Panc1 (cell line): ENCODE measurements at places on chromosomes 1 and 21. TPM values are rescaled to one million over a fixed set of nuclear protein-coding genes. Genes with fewer than 3 reads are reported as not detected.

DNA sequence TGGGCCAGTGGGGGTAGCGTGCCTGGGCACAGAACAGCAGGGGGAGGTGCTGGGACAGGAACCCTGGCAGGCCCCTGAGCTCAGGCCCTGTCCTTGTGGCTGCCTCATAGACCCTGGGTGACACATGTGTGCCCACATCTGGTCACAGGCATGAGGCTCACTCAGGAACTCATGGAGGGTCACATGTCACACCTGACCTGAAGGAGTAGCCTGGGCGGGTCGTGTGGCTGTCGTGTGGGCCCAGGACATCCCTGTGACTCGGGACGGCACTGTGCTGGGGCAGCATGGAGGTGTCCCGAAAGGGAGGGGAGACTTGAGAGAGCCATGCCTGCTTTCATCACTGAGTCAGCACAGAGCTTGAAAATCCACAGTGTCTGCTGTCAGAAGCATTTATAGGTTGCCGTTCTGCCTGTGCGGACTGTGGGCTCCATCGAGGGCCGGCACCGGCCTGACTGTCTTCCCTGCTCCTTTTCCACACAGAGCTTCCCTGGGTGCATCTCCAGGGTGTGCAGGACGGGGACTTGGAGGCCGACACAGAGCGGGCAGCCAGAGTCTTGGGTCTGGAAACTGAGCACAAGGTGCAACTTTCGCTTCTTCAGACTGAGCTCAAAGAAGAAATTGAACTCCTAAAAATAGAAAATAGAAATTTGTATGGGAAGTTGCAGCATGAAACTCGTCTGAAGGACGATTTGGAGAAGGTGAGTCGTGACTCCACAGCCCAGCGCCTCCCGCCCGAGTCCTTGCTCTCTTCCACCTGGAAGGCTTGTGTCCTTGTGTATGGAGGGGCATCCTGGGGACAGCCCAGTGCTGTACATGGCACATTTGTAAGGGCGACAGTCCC, 32.8 kb downstream of the PCNT start:
- no peaks in the 10 kb centered on the region for H3K27me3 ChIP-seq
- H3K27ac ChIP-seq: no peak overlapping the region
- DNase-seq: no peak
- no peaks in the 10 kb centered on the region for H3K4me1 ChIP-seq

DNA sequence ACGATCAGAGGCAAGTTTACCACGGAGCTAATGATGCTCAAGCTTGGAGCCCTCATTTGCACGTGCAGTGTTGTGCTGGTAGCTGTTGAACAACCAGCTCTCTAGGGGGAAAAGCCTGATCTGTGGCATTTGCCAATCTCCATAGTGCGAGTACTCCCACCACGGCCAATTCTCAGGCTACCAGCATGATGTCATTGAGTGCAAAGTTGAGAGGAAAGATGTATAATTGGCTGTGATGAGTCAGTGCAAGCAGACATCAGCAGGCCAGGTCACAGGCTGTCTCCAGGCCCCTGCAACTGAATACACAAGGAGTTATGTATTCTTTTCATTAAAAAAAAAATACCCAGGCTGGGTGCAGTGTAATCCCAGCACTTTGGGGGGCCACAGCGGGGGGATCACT, 233.1 kb upstream of the VAMP3 start:
- no peaks in the 10 kb centered on the region for H3K27me3 ChIP-seq
- H3K4me3 ChIP-seq: no peak overlapping the region
- no peak for DNase-seq
- H3K36me3 ChIP-seq: no peaks in the 10 kb centered on the region
- peaks cover 3% of the 10 kb centered on the region; the same call in 1 of the 2 replicates for H3K4me1 ChIP-seq

The DEPDC1 gene
- total RNA-seq: 43.0 TPM

DNA sequence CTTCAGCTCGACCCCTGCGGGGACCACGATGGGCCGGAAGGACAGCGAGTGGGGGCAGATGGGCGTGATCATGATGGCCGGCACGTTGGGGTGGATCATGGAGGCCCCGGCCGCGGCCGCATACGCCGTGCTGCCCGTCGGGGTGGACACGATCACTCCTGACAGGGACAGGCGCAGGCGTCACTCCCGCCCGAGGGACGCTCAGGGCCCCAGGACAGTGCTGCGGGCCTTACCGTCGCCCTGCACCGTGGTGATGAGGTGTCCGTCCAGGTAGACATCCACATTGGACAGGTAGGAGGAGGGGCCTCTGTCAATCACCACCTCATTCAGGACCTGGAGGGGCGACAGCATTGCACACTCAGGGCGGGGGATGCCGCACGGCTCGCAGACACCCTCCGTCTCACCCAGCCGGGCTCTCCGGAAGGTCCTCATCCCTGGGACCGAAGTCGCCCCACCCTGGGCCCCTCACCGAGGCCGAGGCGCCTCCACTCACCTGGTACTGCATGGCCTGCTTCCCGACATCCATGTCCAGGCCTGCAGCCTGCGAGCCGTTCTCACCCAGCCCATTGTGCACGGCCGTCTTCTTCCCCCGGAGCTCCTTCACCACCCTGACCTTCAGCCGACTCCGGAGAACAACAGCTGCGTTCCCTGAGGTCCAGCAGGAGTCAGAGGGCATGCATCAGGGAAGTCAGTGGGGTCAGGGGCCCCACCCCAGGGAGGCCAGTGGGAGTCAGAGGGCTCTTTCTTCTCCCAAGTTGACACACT, 24.0 kb downstream of the NADK start:
- DNase-seq: no peak
- no peak overlapping the region for H3K27ac ChIP-seq
- H3K36me3 ChIP-seq: no peaks in the 10 kb centered on the region
- no peak overlapping the region for H3K4me3 ChIP-seq

GRCh38 chr1:154384650-154385489, 20.3 kb upstream of the IL6R start:
- H3K36me3 ChIP-seq: no peaks in the 10 kb centered on the region
- H3K4me3 ChIP-seq: no peak overlapping the region
- no peak for DNase-seq
- no peaks in the 10 kb centered on the region for H3K27me3 ChIP-seq

- no peaks in the 10 kb centered on the region for H3K36me3 ChIP-seq
These were observed 9.4 kb upstream of the S100A8 start for GRCh38 chr1:153400244-153400643.

The KRTAP11-1 gene
- not detected for total RNA-seq

The PTPN7 gene
- total RNA-seq: 0.33 TPM

DNA sequence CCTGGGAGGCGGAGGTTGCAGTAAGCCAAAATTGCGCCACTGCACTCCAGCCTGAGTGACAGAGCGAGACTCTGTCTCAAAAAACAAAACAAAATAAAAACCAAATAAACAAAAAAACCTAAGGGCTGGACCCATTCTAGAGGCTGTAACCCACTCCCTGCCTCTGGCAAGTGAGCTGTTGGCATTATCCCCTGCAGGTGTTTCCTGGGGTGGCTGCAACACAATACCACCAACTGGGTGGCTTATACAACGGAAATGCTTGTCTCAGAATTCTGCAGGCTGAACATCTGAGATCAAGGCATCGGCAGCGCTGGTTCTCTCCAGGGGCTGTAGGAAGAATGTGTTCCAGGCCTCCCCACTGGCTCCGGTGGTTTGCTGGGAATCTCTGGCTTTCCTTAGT, 15.2 kb downstream of the LRRC38 start:
- H3K4me1 ChIP-seq: no peaks in the 10 kb centered on the region
- no peak overlapping the region for H3K27ac ChIP-seq
- 0 out of 2 replicates have a peak, but pooled peaks cover 6% of the 10 kb centered on the region for H3K27me3 ChIP-seq
- DNase-seq: no peak
- no peak overlapping the region for H3K4me3 ChIP-seq
- no peaks in the 10 kb centered on the region for H3K36me3 ChIP-seq

DNA sequence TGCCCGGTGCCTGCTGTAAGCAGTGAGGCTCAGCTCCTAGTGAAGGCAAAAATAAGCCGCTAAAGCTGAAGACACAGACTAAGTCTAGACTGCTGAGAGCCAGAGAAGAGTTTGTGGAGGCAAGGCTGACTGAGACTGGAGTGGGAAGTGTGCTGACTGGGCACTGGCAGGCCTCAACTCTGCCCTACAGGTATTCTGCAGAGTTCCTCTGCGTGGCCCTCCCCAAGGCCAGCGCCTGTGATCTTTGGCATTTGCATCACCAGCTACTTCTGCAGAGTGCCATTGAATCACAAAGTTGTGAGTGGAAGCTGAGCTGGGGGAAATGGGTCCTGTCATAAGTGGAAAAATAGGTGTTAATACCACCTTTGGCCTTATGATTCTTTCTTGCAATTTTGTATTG, 905.7 kb downstream of the PLA2G4A start:
- no peak overlapping the region for H3K4me3 ChIP-seq
- H3K36me3 ChIP-seq: no peaks in the 10 kb centered on the region; the same call in 1 of the 2 replicates
- DNase-seq: no peak
- H3K4me1 ChIP-seq: no peaks in the 10 kb centered on the region
- no peaks in the 10 kb centered on the region for H3K27me3 ChIP-seq
- no peak overlapping the region for H3K27ac ChIP-seq

The OXCT2 gene
- total RNA-seq: 1.9 TPM

DNA sequence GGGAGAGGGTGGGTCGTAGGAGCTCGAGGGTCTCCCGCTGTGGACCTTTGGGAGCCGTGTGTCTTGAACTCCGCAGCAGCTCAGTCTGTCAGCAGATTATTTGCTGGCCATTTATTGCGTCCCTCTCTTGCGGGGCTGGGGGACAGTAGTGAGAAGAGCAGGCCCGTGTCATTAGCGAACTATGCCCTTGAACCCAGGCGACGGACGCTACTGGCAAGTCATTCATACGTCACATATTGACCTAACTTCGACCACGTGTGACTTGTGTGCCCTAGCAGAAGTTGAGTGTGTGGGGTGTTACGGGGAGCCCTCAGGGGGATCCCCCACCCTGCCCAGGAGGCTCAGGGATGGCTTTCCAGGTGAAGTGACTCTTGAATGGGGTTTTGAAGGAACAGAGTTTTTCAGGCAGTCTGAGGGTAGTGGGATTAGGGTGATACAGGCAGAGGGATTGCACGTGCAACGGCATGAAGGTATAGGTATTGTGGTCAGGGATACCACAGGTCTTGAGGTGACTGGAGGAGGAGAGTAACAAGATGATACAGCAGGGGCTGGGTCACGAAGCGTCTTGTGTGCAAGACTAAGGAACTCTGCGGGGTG, 13.0 kb downstream of the RCC1 start:
- peaks cover 11% of the 10 kb centered on the region for H3K4me1 ChIP-seq
- peak overlapping the region; percentile 60 for H3K4me3 ChIP-seq
- no peaks in the 10 kb centered on the region for H3K27me3 ChIP-seq
- DNase-seq: no peak

DNA sequence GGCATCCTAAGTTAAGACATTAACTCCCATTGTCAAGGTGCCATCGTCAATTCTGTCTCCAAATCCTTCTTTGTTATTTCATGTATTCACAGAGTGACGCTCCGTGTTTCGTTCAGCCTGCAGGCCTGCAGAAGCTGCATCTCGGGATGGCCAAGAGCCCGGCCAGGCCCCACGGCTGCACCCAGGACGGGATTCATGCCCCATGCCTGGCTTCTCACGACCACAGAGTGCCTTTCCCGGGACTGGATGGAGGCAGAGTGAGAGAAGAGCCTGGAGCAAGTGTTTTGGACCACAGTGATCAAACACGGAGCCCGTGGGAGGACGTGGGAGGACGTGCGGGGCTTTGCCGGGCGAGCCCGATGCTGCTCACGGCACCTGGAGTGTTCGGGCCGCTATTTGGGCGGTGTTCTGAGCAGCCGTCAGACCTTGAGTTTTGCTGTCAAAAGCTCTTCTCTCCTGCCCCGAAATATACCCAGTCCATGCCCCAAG, 56.8 kb downstream of the COL6A1 start:
- no peak overlapping the region for H3K4me3 ChIP-seq
- H3K27me3 ChIP-seq: no peaks in the 10 kb centered on the region
- DNase-seq: no peak
- H3K27ac ChIP-seq: no peak overlapping the region

DNA sequence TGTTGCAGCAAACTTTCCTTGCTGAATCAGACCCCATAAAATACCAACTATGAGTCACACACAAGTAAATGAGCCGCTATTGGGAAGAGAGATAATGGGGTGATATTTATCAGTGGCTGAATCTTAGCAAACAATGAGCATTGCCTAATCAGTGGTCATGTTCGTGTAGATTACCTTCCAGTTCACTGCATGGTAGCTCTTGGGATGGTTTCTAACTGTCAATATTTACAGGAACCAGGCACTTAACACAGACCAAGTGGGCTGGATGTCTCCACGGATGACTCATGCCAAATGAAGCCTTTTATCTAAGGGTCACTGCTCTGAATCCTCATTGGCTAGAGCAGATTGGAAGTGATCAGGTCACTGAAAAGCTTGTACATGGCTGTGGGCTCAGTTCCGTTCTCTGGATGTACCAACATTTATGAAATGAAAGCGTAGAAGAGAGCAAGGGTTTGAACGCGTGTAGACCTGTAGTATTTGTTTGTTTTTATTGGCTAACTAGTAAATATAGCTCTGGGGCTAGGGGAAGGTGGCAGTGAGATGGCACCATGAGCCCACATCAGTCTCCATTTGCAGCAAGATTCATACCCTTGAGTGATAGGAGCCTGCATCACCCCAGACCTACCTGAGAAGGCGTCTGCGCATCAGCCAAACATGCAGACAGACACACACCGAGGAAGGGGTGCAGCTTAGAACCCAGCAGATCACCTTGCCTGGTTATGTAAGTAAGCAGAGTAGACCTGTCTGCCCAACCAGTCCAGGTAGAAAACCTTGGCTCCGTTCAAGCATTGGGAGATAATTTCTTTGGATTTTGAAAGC, 153.3 kb downstream of the TOMM20 start:
- no peaks in the 10 kb centered on the region for H3K27me3 ChIP-seq
- H3K4me3 ChIP-seq: no peak overlapping the region
- no peaks in the 10 kb centered on the region for H3K36me3 ChIP-seq
- no peak for DNase-seq
- peak overlapping the region; percentile 100 for H3K27ac ChIP-seq

GRCh38 chr1:15436881-15437442, 1.3 kb upstream of the CTRC start:
- no peak for DNase-seq
- H3K4me1 ChIP-seq: peaks cover 11% of the 10 kb centered on the region; the same call in 1 of the 2 replicates
- no peaks in the 10 kb centered on the region for H3K36me3 ChIP-seq

DNA sequence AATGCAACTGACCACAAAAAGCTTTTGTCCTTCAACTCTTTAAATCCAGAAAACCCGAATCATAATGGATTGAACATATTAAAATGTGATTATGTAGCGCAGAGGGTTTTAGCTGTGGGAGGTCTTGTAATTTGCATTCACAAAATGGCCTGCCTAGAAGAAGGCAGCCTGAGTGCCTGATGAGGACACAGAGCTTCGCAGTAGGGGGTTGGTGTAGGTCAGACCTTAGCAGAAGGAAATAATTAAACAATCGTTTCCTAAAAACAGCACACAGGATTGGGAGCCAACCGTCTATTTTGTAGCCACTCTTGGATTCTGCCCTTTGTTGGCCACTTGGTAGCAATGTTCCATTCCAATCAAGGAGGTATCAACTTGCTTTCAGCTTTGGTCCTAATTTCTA, 195.7 kb upstream of the KIAA0040 start:
- 0 out of 2 replicates have a peak, but pooled peaks cover 2% of the 10 kb centered on the region for H3K27me3 ChIP-seq
- DNase-seq: no peak
- no peak overlapping the region for H3K27ac ChIP-seq
- no peaks in the 10 kb centered on the region for H3K36me3 ChIP-seq

GRCh38 chr1:226414098-226414698, 6.3 kb upstream of the PARP1 start:
- H3K27ac ChIP-seq: no peak overlapping the region
- no peak overlapping the region for H3K4me3 ChIP-seq
- H3K36me3 ChIP-seq: no peaks in the 10 kb centered on the region
- no peaks in the 10 kb centered on the region for H3K4me1 ChIP-seq
- no peaks in the 10 kb centered on the region for H3K27me3 ChIP-seq
- no peak for DNase-seq
